ENCODE measurements at places on chromosomes 12 and 14. TPM values are rescaled to one million over a fixed set of nuclear protein-coding genes. Genes with fewer than 3 reads are reported as not detected.

The GZMH gene
- 17.0 TPM for total RNA-seq

The DEGS2 gene
- total RNA-seq = 1.4 TPM

The SIX4 gene
- not detected for total RNA-seq

The ASPG gene
- not detected for total RNA-seq

The TPH2 gene
- total RNA-seq = not detected

The PRIMA1 gene
- not detected for total RNA-seq

The TXNDC16 gene
- total RNA-seq = 12.0 TPM

The ZDHHC22 gene
- not detected for total RNA-seq

The LGR5 gene
- not detected for total RNA-seq

The SYT1 gene
- not detected for total RNA-seq

The OR4E2 gene
- 0.12 TPM for total RNA-seq

The CLEC9A gene
- total RNA-seq = not detected

The SALL2 gene
- total RNA-seq = 9.3 TPM

The EPS8 gene
- total RNA-seq = 4.9 TPM

The IL23A gene
- total RNA-seq = 20.9 TPM

The P2RX2 gene
- total RNA-seq = not detected

The XRCC3 gene
- 46.4 TPM for total RNA-seq

The OR4N2 gene
- total RNA-seq = not detected

The MORN3 gene
- 1.3 TPM for total RNA-seq

The ACTN1 gene
- total RNA-seq = 120 TPM

The ADAM20 gene
- total RNA-seq = 0.56 TPM

The GYS2 gene
- not detected for total RNA-seq

The GSKIP gene
- total RNA-seq = 16.0 TPM

The LDHB gene
- 1,506 TPM for total RNA-seq

The SCNN1A gene
- total RNA-seq = 2.8 TPM

The ADCY6 gene
- 0.41 TPM for total RNA-seq

The SLCO1A2 gene
- total RNA-seq = not detected

The PLEKHD1 gene
- total RNA-seq = 0.12 TPM

The APOF gene
- not detected for total RNA-seq

The TMEM63C gene
- 0.32 TPM for total RNA-seq

The TAS2R7 gene
- total RNA-seq = not detected

The KCNH3 gene
- total RNA-seq = 6.3 TPM

The NPFF gene
- not detected for total RNA-seq

The LALBA gene
- not detected for total RNA-seq

The TAS2R14 gene
- total RNA-seq = 1.0 TPM

The KLRG1 gene
- total RNA-seq = 1.6 TPM

The VTI1B gene
- total RNA-seq = 24.7 TPM

The IFI27L2 gene
- 67.8 TPM for total RNA-seq

The KRT7 gene
- total RNA-seq = 8.0 TPM
